H1 (cell line): ENCODE measurements at places on chromosomes 13 and 19. TPM values are rescaled to one million over a fixed set of nuclear protein-coding genes. Genes with fewer than 3 reads are reported as not detected.

The ZNF728 gene
- total RNA-seq, result not detected in 2 replicates

The UNC13A gene
- total RNA-seq, result 45.0 and 47.6 TPM in 2 replicates

The ARHGEF18 gene
- 35.9 and 36.8 TPM in 2 replicates for total RNA-seq

The C5AR1 gene
- 0.21 TPM in 1 of 2 replicates, not detected in the other for total RNA-seq

The ZNF729 gene
- not detected in 2 replicates for total RNA-seq

The OR10H5 gene
- total RNA-seq, result not detected in 2 replicates

The SHANK1 gene
- 3.7 and 3.9 TPM in 2 replicates for total RNA-seq
